ENCODE measurements at places on chromosomes 11 and 22.

DNA sequence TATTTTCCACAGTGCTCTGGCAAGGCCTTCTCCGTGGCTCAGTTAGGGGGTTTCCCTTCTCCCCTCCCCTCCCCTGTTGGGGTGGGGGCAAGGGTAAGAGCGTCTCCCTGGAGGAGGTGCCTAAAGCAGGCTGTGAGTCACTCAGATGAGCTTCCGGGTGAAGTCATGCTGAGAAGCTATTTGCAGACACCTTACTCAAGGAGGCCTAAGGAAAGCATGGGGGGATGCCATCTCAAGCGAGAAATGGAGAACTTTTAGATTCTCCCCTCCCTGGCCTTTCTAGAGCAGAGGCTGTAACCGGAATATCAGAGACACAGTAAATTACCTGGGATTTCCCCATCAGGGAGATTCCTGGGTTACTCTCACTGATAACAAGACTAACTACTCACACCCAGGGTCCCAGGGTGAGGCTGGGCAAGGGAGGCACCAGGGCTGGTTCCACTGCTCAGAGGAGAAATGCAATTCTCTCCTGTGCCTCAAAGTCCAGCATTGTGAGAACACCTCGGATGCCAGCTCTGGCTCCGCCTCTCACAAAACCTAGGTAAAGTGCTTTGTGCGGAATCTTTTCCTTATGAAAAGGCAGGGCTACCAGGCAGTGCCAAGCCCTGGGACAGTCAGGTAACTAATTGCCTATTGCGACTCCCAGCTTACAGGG, 123.6 kb downstream of the ABTB2 start:
- peak; percentile 70 for DNase-seq

DNA sequence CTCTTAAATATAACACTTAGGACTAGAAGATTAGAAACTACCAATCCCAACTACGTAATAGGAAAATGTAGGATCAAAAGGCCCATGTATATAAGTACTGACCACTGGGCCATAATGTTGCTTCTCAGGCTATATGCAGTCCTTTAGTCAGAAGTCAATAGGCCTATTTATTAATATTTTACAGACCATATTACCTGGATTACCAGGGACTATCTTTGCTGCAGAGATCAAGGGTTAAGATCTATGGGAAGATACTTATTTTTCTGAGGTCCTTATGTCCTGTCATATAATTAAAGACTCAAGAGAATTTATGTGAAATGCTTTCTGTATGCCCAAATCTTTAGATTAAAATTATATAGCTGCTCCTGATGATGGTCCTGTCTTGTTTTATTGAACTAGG, 57.2 kb downstream of the CTNND1 start:
- DNase-seq, result no peak

DNA sequence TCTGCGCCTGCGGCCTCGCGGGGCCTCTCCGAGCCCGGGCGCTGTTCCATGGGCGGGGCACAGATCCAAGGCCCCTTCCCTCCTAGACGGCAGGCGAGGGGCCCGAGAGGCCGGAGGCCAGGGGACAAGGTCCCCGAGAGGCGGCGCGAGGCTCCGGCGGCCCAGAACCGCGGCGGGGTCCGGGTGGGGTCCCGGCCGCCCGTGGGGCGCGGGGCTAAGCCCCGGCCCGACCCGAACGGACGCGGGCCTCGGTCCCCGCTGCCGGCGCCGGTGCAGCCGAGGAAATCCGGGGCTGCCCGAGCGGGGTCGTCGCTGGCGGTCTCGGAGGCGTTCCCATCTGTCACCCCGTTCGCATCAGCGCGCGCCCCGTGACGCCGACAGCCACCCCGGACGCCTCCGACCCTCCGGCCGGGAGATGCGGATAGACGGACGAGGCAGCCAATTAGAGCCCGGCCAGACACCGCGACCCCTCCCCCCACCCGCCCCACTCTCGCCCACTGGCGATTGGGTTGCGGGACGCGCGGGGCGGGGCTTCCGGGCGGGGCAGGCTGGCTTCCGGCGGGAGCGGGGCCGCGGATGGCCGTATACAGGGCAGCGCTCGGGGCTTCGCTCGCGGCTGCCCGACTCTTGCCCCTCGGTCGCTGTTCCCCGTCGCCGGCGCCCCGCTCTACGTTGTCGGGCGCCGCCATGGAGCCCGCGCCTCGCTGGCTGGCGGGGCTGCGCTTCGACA, at the start of gene SELENOO:
TSS of gene SELENOO (plus strand) at position 551 of the 730 bp plus-strand sequence. CDS start at position 577, 26 bp downstream.
- DNase-seq, result peak; percentile 78

- DNase-seq, result no peak
Observed at GRCh38 chr11:85685820-85686459, at the start of gene CCDC89. TSS of gene CCDC89 (minus strand) at chr11:85686195. CDS start at chr11:85686130, 65 bp downstream.

GRCh38 chr11:47400768-47401279, 7.6 kb upstream of the SLC39A13 start:
- no peak for DNase-seq

- DNase-seq, result no peak
Observed at GRCh38 chr11:71171576-71171975, 80.8 kb downstream of the SHANK2 start.

- no peak for DNase-seq
Observed at GRCh38 chr22:40415531-40416266, 45.3 kb downstream of the SGSM3 start.

All from activated CD8-positive, alpha-beta memory T cell treated with anti-CD3 and anti-CD28 coated beads for 48 hours (primary cell).